ENCODE measurements at places on chromosomes 2 and 18.

DNA sequence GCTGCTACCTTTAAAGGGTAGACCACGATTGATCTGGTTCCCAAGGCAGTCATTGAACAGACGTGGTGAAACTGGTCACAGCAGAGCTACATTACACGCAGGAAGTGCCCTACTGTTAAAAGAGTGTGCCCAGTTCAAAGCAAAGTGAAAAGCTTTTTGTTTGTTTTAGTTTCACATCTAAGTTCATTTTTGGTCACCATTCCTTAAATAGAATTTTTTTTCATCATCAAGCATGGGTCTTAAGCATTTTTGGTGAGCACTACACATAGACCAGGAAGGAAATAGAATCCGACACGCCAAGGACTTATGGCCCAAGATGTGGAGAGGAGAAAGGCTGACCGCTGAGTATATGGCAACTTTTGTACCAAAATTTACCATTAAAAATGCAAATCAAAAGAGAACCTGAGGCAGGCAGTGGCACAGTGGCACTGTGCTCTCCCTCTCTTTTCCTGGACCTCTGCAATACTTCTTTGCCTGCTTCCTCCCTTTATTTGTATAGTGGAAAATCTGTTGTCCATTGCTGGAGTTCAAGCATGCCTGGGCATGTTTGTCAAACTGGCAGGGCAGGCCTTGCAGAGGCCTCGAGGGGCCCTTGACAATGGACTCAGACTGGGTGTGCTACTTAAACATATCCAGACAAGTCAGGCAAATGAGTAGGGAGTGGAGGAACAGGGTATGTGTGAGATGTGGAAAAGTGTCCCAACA lies 42.6 kb upstream of the HNRNPA3 start:
- peak; percentile 31 for DNase-seq

- DNase-seq: no peak
Observed at GRCh38 chr18:49650426-49650891, 88.6 kb downstream of the LIPG start.

DNA sequence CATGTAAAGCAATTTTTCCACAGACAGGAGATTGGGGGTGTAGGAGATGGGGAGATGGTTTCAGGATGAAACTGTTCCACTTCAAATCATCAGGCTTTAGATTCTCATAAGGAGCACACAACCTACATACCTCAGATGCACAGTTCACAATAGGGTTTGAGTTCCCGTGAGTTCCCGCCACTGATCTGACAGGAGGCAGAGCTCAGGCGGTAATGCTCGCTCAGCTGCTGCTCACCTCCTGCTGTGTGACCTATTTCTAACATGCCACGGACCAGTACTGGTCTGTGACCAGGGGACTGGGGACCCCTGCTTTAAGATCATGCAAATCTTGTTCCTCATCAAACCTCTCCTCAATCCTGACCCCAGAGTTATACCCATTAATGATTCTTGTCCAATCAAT lies 70.1 kb downstream of the RPE start:
- no peak for DNase-seq

DNA sequence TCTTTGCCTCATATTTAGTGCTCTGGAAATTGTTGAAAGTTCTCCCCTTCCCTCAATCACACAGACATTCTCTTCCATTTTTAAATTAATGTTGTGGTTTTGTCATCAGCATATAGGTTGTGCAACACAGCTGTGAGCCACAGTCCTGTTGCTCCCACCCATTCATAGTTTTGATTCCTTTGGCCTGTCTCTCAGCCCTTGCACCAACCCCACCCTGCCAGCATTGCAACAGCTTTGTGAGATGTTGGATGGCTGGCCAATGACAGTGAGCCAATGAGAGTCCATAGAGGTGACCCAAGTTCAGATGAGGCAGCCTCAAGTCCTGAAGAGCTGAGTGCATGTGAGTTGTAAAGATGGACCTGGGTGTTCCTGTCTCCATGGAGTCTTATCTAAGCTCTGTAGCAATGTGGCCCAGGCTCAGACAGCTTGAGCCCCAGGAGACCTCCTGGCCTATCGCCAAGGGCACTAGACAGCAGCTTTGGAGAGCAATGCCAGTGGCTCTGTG lies 775.5 kb downstream of the RNF144A start:
- no peak for DNase-seq

DNA sequence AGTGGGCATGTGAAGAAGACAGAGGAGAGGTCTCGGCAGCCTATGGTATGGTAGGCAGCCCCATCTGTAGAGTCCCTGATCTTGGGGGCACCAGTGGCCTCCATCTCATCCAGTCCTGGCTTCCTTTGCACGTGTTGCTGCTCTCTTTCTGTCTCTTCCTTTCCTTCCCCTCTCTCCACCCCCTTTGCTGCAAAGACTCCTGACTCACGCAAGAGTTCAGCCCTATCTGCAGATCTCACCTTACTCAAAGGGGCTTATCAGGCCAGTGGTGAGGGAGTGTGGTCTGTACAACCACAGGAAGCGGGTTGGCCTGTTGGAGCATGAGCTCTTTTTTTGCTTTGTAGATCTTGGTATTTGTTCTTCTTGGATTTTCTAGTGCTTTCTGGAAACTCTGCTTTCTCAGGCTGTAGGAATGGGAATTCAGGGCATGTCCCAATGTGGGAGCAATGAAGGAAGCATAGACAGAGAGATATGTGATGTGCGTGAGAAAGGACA lies 14.6 kb upstream of the NT5DC4 start:
- no peak for DNase-seq

All from HuH-7.5 (cell line).